GM23338 (cell line): ENCODE measurements at places on chromosomes 11 and 22. TPM values are rescaled to one million over a fixed set of nuclear protein-coding genes. Genes with fewer than 3 reads are reported as not detected.

Gene RAB38
- 14.2 and 22.4 TPM in 2 replicates for total RNA-seq

Gene C22orf31
- not detected in 2 replicates for total RNA-seq

Gene BLID
- total RNA-seq = not detected in 2 replicates

Gene CELSR1
- total RNA-seq = 20.4 and 21.0 TPM in 2 replicates

- no peaks in the 10 kb centered on the region for H3K36me3 ChIP-seq
- H3K4me1 ChIP-seq = peaks cover 4% of the 10 kb centered on the region; the same call in 1 of the 2 replicates
- peaks cover 4% of the 10 kb centered on the region; the same call in 1 of the 2 replicates for H3K27me3 ChIP-seq
Measured at GRCh38 chr11:120331301-120331996, 4.8 kb upstream of the ARHGEF12 start.

DNA sequence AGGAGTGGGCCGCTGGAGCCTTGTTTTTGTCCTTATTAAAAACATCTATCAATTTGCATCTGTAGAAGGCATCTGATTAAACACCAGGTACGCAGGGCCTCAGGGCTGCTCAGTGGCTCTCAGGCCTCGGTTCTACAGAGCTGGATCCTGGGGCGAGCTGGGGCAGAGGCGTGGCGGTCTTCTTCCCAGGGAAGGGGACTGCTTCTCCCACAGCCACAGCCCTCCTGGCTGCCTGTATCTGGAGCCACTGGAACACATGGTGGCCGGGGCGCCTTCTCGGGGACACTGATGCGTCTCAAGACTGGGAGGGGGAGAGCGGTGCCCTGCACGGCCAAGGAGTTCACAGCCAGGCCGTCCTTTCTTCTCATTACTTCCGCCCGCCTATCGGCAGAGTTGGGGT lies 1178.2 kb downstream of the BRD1 start:
- H3K36me3 ChIP-seq = no peaks in the 10 kb centered on the region
- no peak overlapping the region for H3K4me3 ChIP-seq
- H3K27ac ChIP-seq = no peak overlapping the region
- H3K27me3 ChIP-seq = no peaks in the 10 kb centered on the region
- DNase-seq = no peak
- no peaks in the 10 kb centered on the region for H3K4me1 ChIP-seq

GRCh38 chr11:508956-509355 lies 1.9 kb upstream of the RNH1 start:
- peaks cover 9% of the 10 kb centered on the region; the same call in 1 of the 2 replicates for H3K4me1 ChIP-seq
- H3K27me3 ChIP-seq = peaks cover 8% of the 10 kb centered on the region; the same call in 1 of the 2 replicates
- no peak for DNase-seq
- no peak overlapping the region for H3K27ac ChIP-seq
- H3K36me3 ChIP-seq = no peaks in the 10 kb centered on the region
- H3K4me3 ChIP-seq = no peak overlapping the region

DNA sequence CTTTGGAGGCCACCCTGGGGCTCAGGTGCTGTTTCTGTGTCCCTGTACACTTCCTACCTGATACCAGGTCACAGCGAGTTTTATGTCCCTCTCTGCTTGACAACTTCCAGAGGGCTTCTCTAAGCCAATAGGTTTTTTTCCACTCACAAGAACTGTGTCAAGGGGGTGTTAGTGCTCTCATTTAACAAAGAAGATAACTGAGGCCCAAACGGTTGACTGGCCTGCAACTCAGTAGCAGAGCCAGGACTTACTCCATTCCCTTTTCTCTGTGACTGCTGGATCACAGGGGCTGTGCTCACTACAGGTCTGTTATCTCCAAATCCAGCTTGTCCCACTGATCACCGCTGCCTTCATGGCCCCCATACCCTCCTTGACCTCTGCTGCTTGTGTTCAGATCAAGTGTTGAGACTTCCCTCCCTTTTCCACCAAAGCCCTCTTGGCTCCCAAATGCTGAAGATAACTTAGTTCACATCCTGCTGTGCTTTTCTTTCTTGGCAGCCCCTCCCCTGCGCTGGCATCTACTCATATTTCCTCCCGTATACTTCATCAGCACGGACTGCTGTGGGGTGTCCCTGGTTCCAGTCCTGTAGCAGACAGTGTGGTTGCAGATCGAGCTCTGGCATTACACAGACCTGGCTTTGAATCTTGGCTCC lies 41.3 kb downstream of the POU2F3 start:
- H3K27me3 ChIP-seq = no peaks in the 10 kb centered on the region
- peaks cover 7% of the 10 kb centered on the region for H3K4me1 ChIP-seq
- no peaks in the 10 kb centered on the region for H3K36me3 ChIP-seq
- no peak for DNase-seq
- no peak overlapping the region for H3K27ac ChIP-seq

DNA sequence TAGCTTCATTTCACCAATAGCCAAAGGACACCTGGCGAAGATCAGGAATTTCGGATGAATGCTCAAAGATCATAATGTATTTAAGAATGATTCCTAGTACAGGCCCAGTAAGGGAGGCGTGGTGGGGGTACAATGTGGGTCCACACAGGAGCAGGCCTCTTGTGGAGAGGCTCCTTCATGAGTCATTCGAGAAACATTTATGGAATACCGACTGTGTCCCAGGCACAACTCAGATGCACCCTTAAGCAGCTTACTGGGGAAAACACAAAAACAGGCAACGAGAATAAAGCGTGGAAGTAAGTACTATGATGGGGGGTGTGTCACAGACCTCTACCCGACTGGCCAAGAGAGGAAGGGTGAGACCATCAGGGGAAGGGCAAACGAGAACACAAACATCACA lies 44.5 kb downstream of the SMCO4 start:
- peak; percentile 44 for DNase-seq
- peaks cover 31% of the 10 kb centered on the region for H3K4me1 ChIP-seq
- peak overlapping the region; percentile 74; the same call in 1 of the 2 replicates for H3K27ac ChIP-seq
- no peaks in the 10 kb centered on the region for H3K36me3 ChIP-seq

DNA sequence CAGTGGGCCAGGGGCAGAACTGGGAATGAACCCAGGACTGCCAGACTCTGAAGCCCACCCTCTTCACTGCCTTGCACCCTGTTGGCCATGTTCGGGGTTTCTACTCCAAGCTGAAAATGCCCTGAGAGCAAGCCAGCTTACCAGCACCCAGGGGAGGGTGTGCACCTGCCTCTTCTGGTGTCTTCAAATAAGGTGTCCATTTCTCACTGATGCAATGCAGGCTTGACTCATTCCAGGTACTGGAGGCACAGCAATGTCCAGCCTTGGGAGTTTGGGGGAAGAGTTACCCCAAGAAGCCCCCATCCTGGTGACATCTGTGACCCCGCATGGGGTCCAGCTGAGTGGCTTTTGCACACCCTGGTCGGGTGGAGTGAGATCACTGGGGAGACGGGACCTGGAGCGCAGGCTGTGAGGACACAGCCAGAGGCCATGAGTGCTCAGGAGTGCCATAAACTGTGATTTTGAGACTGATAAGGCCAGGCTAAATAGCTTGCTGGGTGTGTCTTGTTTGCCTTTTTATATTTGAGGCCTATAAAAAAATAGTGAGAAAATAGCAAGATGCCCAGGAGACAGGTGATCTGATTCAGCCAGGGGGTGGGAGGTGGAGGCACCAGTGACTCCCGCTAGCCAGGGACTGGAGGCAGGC lies 4.6 kb upstream of the CERK start:
- no peak overlapping the region for H3K27ac ChIP-seq
- no peak for DNase-seq
- no peak overlapping the region for H3K4me3 ChIP-seq
- no peaks in the 10 kb centered on the region for H3K27me3 ChIP-seq
- H3K36me3 ChIP-seq = no peaks in the 10 kb centered on the region
- no peaks in the 10 kb centered on the region for H3K4me1 ChIP-seq

- H3K4me1 ChIP-seq = peaks cover 11% of the 10 kb centered on the region
- H3K27ac ChIP-seq = no peak overlapping the region
- no peaks in the 10 kb centered on the region for H3K36me3 ChIP-seq
- H3K27me3 ChIP-seq = no peaks in the 10 kb centered on the region
- DNase-seq = peak; percentile 24
Measured at GRCh38 chr11:33658195-33658900, 42.3 kb downstream of the C11orf91 start.

GRCh38 chr11:86117001-86117711 lies 48.3 kb upstream of the PICALM start:
- H3K36me3 ChIP-seq = no peaks in the 10 kb centered on the region
- no peak overlapping the region for H3K27ac ChIP-seq
- no peak overlapping the region for H3K4me3 ChIP-seq
- no peak for DNase-seq
- no peaks in the 10 kb centered on the region for H3K27me3 ChIP-seq
- H3K4me1 ChIP-seq = no peaks in the 10 kb centered on the region

DNA sequence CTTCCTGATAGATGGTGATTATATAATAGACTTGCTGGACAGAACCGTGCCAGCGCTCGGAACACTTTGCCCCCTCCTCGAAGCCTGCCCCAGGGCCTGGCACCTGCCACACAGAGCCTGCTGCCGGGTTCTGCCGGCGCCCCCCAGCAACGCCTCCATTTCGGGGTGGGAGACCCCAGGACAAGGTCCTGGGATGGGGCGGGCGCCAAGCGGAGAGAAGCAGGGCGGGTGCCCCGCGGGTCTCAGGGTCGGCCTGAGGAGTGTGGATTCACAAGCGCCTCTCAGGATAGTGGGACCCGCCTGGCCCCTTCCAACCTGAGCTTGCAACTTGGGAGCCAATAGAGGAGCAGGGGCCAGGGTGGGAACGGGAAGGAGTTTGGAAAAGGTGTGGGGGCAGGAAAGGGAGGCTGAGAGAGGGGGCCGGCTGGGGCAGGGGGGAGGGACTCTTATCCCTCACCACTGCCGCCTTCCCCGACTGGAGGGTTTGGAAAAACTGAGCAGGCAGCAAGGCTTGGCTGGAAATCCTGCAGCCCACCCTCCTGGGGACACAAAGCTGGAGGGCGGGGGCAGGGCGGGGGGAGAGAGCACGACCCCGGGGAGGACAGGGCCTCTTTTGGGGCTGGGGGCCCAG lies 3.3 kb upstream of the BCL9L start:
- no peaks in the 10 kb centered on the region for H3K36me3 ChIP-seq
- DNase-seq = peak; percentile 80
- peaks cover 32% of the 10 kb centered on the region for H3K4me1 ChIP-seq
- peak overlapping the region; percentile 82; the same call in 1 of the 2 replicates for H3K27ac ChIP-seq

GRCh38 chr11:69640260-69640994 lies 529 bp upstream of the CCND1 start:
- H3K4me3 ChIP-seq = peak overlapping the region; percentile 91
- H3K36me3 ChIP-seq = no peaks in the 10 kb centered on the region
- H3K27me3 ChIP-seq = peaks cover 43% of the 10 kb centered on the region
- H3K4me1 ChIP-seq = peaks cover 23% of the 10 kb centered on the region

DNA sequence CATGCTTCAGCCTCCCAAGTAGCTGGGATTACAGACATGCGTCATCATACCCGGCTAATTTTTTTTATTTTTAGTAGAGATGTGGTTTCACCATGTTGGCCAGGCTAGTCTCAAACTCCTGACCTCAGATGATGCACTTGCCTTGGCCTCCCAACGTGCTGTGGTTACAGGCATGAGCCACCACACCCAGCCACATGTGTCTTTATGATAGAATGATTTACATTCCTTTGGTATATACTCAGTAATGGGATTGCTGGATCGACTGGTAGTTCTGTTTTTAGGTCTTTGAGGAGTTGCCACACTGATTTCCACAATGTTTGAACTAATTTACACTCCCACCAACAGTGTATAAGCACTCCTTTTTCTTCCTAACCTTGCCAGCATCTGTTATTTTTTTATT lies 276.2 kb downstream of the METTL15 start:
- H3K4me1 ChIP-seq = peaks cover 7% of the 10 kb centered on the region; the same call in 1 of the 2 replicates
- H3K36me3 ChIP-seq = no peaks in the 10 kb centered on the region
- H3K4me3 ChIP-seq = no peak overlapping the region
- no peak overlapping the region for H3K27ac ChIP-seq

DNA sequence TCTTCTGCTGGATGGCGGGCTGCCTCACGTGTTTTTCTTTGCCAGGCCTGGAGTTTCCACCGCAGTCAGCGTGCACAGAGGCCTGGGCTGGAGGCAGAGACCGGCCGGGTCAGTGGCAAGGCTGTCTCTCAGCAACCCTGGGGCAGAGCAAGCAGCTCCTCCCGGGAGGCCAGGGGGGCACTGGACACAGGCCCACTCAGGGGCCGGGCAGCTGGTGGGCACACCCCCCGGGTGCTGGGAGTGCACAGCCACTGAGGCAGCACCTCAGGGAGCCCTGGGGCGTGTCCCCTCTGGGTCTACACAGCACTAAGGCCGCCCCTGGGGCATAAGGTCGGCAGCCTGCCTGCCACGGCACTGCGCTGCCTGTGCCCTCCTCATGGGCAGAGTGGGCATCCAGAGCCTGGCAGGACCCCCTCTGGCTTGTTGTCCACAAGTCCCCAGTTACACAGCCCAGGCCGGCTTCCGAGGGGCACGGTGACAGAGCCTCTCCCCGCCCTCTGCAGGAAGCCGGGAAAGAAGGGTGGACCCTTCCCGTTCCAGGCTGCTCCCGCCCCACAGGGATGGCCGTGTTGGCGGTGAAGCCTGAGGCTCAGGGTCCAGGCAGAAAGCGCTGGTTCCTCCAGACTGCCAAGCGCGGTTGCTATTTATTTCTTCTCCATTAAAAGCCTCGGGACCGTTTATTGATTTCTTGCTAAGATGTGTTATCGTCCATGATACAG lies 18.5 kb upstream of the TH start:
- no peaks in the 10 kb centered on the region for H3K27me3 ChIP-seq
- no peak overlapping the region for H3K27ac ChIP-seq
- H3K4me1 ChIP-seq = no peaks in the 10 kb centered on the region

GRCh38 chr11:3914805-3915204 lies 59.3 kb downstream of the STIM1 start:
- H3K27me3 ChIP-seq = no peaks in the 10 kb centered on the region
- H3K27ac ChIP-seq = no peak overlapping the region
- H3K36me3 ChIP-seq = no peaks in the 10 kb centered on the region
- no peak for DNase-seq
- no peak overlapping the region for H3K4me3 ChIP-seq

DNA sequence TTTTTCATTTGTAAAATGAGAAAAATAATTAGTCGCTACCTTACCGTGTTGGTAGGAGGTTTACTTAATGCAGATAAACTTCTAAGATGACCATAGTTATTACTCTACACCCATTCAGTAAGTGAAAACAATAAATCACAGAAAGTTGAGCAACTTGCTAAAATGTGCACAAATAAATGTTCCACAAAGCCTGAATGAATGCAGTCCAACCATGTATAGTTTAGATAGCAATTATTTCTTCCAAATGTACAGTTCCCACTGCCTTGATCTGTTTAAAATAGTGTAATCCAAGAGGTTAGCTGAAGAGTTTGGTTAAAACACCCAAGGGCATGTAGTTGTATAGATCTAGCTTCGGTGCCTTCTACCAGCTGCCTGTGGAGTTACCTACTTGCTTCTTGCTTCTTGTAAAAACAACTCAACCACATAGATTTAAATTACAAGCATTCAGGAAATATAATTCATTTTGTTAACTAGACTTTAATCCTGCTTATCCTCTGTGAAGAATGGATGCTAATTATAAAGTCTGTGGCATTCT lies 106.3 kb upstream of the CARD18 start:
- H3K36me3 ChIP-seq = no peaks in the 10 kb centered on the region
- no peaks in the 10 kb centered on the region for H3K4me1 ChIP-seq
- H3K27me3 ChIP-seq = no peaks in the 10 kb centered on the region
- H3K4me3 ChIP-seq = no peak overlapping the region
- H3K27ac ChIP-seq = no peak overlapping the region

GRCh38 chr22:30354644-30355043 lies 2.0 kb downstream of the SF3A1 start:
- H3K4me1 ChIP-seq = peaks cover 16% of the 10 kb centered on the region; the same call in 1 of the 2 replicates
- DNase-seq = no peak
- H3K36me3 ChIP-seq = peaks cover 21% of the 10 kb centered on the region
- H3K27ac ChIP-seq = 0 out of 2 replicates have a peak overlapping the region, but pooled peaks have one; percentile 63
- H3K27me3 ChIP-seq = no peaks in the 10 kb centered on the region
- H3K4me3 ChIP-seq = peak overlapping the region; percentile 96; the same call in 1 of the 2 replicates
